ENCODE measurements at places on chromosomes 6 and 20. TPM values are rescaled to one million over a fixed set of nuclear protein-coding genes. Genes with fewer than 3 reads are reported as not detected.
A peak's percentile ranks its signal among the peaks of the same experiment; 100 is the strongest.

DNA sequence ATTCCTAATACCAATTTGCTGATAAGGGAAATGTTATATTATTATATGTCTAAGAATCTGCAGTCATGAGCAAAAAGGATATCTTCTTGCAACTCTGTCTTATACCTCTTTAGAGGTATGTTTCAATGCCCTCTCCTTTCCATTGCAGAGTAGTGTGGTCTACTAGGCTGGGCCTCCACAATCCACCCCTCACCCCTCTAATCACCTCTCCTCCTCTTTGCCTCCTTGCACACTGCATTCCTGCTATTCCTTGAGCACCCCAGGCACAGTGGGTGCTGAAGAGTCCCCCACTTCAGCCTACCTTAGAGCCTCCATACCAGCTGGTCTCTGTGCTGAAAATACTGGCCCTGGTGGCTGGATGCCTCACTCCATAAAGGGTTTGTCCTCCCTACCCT, 26.9 kb downstream of the ARMC2 start:
- no peak for DNase-seq

Gene ASIP
- total RNA-seq = not detected

- no peak for DNase-seq
Measured at GRCh38 chr6:133467231-133467981, 226.2 kb downstream of the EYA4 start.

Gene CAGE1
- 0.22 TPM for total RNA-seq

DNA sequence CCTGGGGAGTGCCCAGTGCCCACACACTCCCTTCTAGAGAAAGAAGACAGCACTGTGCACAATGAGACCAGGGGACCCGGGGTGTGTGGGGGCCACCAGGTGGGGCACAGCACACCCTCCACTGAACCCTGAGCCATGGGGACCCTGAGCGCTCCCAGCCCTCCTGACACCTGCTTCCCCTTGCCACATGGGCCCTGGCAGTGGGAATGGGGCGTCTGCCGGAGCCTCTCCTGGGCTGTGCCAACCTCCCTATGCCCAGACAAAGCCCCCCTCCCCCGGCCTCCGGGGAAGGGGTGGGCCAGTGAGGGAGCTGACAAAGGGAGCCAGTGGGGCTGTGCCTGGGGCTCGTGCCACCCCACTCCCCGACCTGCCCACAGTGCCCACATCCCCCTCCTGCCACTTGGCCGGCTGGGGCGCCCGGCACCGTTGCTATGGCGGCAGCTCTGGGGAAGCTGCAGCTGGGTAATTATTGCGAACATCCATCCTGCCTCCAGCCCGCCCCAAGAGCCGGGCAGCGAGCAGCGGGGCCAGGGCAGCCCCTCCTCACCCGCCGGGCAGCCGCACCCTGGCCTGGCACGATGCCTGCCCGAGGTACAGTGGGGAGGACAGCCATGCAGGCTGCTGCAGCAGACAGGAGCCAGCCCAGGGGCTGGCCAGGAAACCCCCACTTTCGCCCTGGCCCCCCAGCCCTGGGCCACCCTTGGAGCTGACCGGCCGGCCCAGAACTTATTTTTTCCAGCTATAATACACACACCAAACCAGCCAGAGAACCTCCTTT, 41.9 kb upstream of the NOL4L start:
- DNase-seq = peak; percentile 13

- peak; percentile 62 for DNase-seq
Measured at GRCh38 chr6:31639449-31639861, 13.0 kb downstream of the BAG6 start.

Gene WRNIP1
- total RNA-seq = 32.7 TPM

DNA sequence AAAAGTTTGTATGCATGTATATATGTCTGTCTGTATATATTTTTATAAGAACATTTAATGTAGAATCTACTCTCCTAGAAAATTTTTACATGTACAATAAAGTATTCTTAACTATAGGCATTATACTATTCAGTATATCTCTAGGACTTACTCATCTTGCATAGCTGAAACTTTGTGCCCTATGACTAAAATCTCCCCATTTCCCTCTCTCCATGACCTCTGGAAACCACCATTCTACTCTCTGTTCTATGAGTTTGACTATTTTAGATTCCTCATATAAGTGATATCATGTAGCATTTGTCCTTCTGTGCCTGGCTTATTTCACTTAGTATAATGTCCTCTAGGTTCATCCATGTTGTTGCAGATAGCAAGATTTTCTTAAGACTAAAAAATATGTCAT, 205.1 kb upstream of the SMLR1 start:
- no peak for DNase-seq

Gene SLC44A4
- 0.17 TPM for total RNA-seq

Gene SPATA25
- 0.63 TPM for total RNA-seq

- DNase-seq = no peak
Measured at GRCh38 chr6:113184291-113184690, 672.9 kb upstream of the MARCKS start.

GRCh38 chr20:57138198-57138995, 128.0 kb downstream of the BMP7 start:
- no peak for DNase-seq

DNA sequence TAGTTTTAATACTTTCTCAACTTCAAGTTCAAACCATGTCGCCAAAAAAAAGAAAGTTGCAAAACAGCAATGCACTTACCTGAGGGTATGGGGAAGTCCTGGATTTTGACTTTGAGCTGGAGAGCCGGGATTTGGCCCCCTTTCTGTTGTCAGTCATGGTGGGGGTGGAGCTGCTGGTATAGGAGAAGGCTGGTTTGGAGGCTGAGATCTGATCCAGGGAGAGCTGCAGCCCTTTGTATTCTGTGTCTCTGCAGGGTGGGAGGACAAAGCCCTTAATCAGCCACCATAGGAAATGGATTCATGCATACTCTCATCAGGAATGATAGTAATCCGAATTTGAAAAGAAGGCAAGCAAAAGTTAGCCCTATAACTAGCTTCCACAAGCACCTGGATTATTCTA, 44.0 kb downstream of the SIM1 start:
- DNase-seq = no peak

Gene OGFR
- 35.0 TPM for total RNA-seq

- no peak for DNase-seq
Measured at GRCh38 chr20:43186312-43186711, 3.4 kb downstream of the PTPRT start.

DNA sequence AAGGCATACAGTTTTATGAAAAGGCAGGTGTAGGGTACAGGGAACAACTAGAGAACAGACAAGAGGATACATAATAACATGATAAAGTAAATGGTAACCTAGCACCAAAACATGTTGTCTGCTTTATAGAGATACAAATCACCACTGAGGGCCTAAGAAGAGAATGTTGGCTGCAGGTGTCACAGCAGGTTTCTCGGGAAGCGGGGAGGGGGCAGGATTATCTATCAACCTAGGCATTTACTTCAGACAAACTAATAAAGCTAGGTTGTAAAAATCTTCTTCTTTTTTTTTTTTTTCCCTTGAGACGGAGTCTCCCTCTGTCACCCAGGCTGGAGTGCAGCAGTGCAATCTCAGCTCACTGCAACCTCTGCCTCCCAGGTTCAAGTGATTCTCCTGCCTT, 22.7 kb downstream of the PIM1 start:
- no peak for DNase-seq

Gene FIG4
- 18.2 TPM for total RNA-seq

DNA sequence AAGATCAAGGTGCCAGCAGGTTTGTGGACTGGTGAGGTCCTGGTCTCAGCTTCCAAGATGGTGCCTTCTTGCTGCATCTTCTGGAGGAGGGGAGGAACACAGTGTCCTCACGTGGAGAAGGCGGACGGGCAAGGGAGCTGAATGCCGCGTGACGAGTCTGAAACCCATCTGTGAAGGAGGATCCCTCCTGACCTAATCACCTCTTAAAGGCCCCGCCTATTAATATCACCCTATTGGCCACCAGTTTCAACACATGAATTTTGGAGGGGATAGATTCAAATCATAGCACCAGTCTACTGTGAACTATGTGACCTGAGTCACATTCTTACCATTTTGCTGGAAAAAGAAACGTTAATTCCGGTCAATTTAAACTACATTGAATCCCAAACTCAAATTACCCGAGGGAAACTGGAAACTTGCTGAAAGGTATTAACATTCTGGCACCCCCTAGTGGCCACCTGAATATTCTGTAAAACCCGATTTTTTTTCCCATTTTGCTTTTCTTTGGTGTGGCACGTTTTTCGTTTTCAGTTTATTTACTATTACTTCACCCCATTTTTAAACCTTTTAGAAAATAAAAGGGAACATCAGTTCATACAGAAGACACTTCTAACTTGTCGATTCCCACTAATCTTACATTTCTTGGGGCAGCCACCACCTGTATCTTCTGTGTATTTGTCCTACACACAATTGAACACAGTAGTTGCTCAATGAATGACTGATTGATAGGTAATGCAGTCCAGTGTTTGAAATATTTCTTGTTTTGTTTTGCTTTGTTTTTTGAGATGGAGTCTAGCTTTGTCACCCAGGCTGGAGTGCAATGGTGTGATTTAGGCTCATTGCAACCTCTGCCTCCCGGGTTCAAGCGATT, 17.9 kb upstream of the CCDC170 start:
- DNase-seq = peak; percentile 38

- DNase-seq = no peak
Measured at GRCh38 chr6:13009461-13009860, 292.9 kb downstream of the PHACTR1 start.

Gene TNNC2
- total RNA-seq = not detected

- no peak for DNase-seq
Measured at GRCh38 chr6:93735099-93735498, 315.7 kb upstream of the EPHA7 start.

All from activated CD4-positive, alpha-beta memory T cell treated with anti-CD3 and anti-CD28 coated beads for 36 hours (primary cell).